ENCODE measurements at places on chromosomes 4 and X.

- no peak for DNase-seq
These were observed 49.8 kb upstream of the HMX1 start for GRCh38 chr4:8921465-8921864.

GRCh38 chrX:122579526-122579925 lies 604.6 kb upstream of the GRIA3 start:
- DNase-seq: no peak

GRCh38 chr4:27716693-27717430 lies 856.2 kb downstream of the STIM2 start:
- no peak for DNase-seq

GRCh38 chr4:113639326-113639725 lies 122.2 kb downstream of the CAMK2D start:
- DNase-seq: no peak

DNA sequence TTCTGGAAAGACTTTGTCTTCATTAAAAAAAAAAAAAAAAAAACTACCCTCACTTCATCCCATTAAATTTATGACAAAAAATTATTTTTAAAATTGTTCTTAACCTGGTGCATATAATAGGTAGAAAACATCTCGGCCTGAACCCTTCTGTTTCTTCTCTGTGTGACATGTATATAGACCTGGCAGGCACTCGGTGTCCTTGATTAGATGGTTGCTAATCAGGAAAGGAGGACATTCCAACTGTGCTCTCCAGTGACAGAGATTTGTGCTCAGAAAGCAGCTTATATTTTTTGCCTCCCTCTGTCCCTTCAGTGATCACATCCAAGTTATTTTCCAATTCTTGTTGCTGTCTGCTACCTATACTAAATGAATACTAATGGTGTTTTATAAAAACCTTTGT lies 355.6 kb downstream of the CBLL2 start:
- no peak for DNase-seq

- no peak for DNase-seq
These were observed 163.2 kb upstream of the FAM9B start for GRCh38 chrX:9196961-9197640.

DNA sequence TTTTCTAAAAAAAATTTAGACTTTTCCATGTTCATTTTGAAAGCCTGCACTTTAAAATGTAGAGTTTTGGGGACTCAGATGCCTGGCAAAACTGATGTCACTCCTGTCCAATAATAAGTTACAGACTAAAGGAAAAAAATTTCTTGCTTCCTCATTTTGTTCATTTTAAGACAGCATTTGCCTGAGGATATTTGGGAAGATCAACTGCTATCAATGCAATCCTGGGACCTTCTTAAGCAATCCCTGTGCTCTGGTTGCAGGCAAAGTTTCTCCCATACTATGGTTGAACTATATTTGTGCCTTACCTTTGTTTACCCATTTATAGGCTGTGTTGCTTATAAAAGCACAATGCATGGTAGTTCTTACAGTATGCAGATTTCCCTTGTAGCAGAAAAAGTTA lies 280.4 kb downstream of the CFAP47 start:
- DNase-seq: no peak

DNA sequence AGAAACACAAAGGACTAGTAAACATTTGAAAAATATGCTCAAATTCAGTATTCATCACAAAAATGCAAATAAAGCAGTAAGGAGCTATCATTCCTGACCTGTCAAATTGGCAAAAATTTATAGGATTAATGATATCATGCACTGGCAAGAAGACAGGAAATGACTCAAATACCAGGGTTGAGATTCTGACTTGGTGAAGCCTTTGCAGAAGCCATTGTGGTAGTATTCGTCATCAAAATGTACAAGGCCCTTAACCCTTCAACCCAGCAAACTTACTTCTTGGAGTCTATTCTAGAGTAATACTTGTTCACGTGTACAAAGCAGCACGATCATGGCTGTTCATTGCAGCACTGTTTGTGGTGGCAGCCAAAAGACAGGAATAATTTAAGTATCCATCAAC lies 132.4 kb downstream of the ENOX2 start:
- DNase-seq: peak; percentile 7

DNA sequence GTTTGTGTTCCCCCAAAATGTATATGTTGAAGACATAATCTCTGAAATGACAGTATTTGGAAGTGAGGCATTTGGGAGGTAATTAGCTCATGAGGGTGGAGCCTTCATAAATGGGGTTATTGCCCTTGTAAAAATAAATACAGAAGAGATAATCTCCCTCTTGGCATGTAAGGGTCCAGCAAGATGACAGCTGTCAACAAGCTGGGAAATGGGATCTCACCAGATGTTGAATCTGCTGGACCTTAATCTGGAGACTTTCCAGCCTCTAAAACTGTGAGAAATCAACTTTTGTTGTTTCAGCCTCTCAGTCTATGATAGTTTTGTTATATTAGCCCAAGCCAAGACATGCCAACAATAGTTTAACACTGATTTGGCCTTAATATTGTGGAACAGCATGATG lies 438.2 kb upstream of the PCDH7 start:
- DNase-seq: no peak

DNA sequence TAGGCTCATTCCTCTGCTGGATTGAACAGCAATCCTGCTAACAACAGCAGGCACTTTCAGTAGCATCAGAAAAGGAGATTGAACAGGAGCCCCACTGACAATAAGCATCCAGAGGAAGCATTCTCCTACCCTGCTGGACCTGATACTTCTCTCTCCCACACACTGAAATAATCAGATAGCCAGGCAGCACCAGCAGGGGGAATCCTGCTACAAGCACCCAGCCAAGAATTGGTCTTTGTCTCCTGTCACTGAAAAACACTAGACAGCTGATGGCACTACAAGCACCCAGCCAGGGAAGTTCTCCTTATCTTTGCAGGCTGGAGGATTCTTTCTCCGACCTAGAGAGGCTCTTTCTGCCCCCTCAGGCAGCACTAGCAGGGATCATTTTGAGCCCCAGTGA lies 444.3 kb upstream of the GRIA3 start:
- DNase-seq: no peak

DNA sequence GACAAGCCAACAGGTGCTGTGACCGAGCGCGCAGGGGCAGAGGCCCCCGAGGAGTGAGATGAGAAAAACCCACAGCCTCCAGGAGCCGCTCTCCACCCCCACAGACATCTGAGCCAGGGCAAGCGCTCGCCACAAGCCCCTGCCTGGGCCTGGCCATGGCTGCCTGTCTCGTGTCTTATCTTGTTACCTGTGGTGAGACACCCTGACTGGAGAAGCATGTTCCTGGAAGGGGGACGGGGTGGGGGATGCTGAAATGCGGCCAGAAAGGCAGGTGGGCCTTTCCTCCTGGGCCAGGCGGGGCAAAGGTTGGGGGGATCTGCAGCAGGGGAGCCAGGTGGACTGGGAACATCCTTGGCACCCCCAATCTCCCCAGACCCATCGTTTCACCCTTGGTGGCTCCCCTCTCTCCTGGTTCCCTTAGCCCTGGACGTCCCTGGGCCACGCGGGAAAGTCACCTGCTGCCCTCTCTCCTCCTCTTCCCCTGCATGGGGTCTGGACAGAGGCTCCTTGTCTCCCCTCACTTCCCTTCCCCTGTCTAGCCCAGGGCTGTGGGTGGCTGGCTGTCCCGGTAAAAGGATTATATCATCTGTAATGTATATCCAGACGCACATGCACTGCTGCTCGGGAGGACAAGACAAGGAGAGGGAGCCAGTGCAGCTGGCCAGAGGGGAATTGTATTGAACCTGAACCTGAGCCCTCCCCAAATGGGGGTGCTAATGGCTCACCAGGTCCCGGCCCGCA lies 8.4 kb upstream of the DUSP9 start:
- DNase-seq: no peak

GRCh38 chrX:63746715-63747114 lies 38.3 kb downstream of the ARHGEF9 start:
- DNase-seq: no peak

GRCh38 chrX:100381619-100382018 lies 28.5 kb downstream of the PCDH19 start:
- DNase-seq: no peak

DNA sequence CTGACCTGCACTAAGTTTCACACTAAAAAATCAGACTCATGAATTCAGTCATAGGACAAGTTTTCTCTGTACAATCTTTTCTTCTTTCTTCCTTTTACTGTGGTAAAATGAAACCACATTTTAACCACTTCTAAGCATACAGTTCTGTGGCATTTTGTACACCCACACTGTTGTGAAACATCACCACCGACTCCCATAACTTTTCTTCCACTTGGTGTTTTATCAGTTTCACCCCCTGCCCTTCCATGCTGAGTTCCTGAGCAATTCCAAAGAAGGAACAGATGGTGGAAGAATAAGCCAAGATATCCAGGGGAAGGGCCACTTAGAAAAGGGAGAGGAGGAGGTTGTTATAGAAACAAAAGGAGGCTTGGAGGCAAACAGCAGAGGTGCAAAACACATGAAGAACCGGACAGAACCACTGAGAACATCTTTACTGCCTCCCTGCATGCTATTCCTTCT lies 22.6 kb downstream of the SLC25A4 start:
- no peak for DNase-seq

- DNase-seq: peak; percentile 31
These were observed 11.9 kb upstream of the AREG start for GRCh38 chr4:74433043-74433442.

DNA sequence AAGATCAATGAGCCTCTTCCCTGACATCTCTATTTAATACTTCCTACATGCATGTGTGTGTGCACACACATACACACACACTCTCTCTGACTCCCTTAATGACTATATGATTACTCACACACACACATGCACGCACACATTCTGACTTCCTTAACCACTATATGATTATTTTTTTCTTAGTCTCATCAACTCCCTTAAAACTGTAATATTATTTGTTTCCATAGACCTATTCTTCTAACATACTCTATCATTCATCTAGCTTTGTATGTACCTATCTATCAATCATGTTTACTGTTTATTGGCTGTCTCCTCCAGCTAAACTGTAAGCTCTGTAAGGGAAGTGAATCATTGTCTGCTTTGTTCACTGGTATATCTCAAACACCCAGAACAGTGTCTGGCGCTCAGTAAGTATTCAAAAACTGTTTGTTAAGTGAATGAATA lies 236.6 kb downstream of the RASL11B start:
- DNase-seq: no peak

GRCh38 chr4:135775909-135776308 lies 1574.3 kb upstream of the PABPC4L start:
- no peak for DNase-seq

DNA sequence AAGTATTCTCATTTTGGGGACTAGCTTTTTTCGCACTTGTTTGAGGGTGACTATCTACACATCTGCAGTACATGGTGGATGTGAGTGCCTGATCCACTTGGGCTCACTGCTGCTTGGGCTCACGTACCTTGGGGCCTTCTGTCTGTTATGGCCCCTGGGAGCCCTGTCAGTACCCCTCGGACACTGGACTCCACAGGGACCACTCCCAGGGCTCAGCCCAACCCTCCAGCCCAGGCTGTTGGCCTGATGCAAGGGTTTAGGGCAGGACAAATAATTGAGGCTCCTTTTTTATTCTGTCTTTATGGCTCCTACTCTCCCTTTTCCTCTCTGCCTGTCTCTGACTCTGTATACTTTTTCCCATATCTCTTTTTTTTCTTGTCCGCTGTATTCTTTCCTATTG lies 32.7 kb upstream of the MSN start:
- DNase-seq: no peak

DNA sequence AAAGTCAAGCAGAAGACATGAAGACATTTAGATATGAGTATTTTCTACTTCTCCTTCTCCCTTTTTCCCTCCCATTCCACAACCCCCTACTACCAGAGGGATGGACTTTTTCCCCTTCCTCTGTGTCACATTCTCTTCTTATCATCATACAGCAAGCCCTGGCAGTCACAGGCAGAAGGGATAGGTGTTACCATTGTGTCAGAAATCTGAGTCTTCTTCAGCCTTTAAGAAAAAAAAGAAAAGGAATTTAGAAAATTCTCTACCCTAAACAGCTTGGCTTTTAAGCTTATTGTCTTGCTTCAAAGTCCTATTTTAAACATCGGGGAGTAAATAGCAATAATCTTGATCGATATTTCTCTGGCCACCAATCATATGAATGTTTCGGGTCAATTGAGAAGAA lies 30.9 kb upstream of the ADH1C start:
- DNase-seq: no peak

DNA sequence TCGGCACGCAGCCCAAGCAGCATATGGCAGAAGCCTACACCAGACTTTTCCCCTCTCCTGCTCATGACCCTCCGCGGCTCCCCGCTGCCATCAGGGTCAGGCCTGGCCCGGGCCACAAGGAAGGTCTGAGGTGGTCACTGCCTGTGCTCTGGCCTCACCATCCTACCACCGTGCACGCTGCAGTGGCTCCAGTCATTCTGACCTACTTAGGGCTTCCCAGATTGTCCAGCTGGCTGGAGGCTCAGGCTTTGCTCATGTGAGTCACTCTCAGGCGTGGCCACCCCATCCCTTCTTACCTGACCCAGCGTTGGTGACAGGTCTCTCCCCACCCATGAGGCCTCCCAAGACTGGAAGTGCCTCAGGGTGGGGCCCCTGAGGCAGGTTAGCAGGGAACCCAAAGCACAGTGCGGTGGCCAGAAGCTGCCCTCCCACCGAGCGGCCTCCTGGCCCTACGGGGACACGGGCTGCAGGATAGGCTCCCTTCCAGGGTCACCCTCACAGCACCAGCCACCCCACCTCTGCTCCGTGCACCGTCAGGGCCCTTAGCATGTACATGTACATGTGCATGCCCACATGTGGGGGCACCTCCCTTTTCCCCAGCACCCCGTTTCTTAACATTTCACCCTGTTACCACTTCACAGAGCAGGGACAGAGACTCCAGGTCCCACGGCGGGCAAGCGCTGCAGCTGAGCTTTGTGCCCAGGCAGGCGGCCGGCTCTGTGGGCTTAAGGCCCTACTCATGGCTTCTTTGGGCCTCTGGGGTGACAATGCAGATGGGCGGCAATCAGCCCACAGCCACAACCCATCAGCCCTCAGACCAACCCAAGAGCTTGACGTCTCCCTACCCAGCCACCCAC lies 2.2 kb downstream of the TREX2 start:
- no peak for DNase-seq

- no peak for DNase-seq
These were observed 93.5 kb downstream of the CBLL2 start for GRCh38 chrX:22366166-22366702.

DNA sequence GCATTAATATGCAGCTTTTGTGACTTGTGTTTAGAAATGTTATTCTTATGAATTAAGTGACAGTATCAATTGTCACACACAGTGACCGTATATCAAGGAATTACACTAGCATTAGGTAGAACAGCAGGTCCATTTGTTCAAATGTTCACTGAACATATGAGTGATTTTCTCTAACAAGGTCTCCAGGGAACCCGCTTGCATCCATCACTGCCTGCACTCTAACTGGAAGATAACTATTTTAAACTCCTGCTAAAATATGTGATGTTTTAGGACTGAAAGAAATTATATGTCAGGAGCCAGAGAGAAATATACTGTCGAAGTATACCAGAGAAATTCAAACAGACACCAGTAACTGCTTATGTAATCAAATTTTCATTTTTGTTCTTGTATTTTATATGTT lies 1395.7 kb downstream of the PCDH18 start:
- no peak for DNase-seq

- peak; percentile 21 for DNase-seq
These were observed 25.8 kb downstream of the TRIM75 start for GRCh38 chr4:165079476-165079875.

- DNase-seq: no peak
These were observed 27.7 kb upstream of the SFRP2 start for GRCh38 chr4:153816542-153816941.

All from urothelium cell line (cell line).